ENCODE measurements at places on chromosomes 4 and X. TPM values are rescaled to one million over a fixed set of nuclear protein-coding genes. Genes with fewer than 3 reads are reported as not detected.

The SCRG1 gene
- not detected for total RNA-seq

The CT45A3 gene
- total RNA-seq: not detected

The RRH gene
- not detected for total RNA-seq

The SHROOM4 gene
- 2.2 TPM for total RNA-seq

The WDR17 gene
- total RNA-seq: not detected

The TLR8 gene
- 0.32 TPM for total RNA-seq

The PAGE3 gene
- not detected for total RNA-seq

The TLR10 gene
- total RNA-seq: 0.21 TPM

DNA sequence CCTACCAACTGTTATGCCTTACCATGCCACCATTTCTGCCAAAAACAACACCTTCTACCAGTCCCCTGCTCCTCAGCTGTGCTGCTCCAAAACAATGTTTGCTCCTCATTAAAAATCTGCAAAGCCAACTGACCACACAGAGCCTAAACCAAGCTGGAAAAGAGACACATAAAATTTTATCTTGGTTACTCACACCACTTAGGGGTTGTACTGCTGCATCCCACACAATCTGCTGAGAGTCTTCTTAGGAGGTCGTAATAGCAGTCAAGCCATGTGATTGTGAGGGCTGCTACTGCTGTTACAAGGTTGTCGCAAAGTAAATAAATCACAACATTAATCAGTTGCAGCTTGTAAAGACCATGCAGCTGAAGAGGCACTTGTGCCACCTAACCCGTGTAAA, 607.4 kb upstream of the FAM241A start:
- DNase-seq: no peak

GRCh38 chr4:17578482-17578891, 1.5 kb downstream of the LAP3 start:
- DNase-seq: no peak

- DNase-seq: no peak
Observed at GRCh38 chrX:136021903-136022302, 36.7 kb downstream of the SLC9A6 start.

- no peak for DNase-seq
Observed at GRCh38 chr4:185202984-185203485, 765 bp downstream of the CFAP97 start.

DNA sequence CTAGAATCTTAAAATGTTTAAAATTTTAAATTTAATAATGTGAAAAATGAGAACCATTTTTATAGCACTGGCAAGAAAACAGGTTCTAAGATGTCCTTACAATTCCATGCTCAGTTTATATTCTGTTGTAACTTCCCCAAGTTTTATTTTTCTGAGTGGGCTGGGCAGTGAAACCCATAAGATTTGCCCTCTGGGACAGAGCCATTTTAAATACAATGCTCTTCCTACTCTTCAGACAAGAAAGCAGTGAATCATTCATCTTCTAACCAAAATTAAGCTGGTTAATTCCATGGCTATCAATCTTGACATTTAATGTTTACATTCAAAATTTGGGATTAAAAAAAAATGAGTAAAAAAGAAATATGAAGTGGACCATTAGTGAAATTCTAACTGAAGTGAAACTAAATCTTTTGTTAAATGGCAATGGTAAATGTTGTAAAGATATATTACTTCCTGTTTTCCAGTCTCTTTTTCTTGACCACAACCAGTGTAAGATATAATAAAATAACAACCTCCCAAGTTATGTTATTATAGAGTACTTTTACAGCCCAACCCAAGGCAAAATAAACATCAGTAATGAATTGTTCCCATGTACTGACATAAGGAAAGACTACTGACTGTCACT, 37.2 kb upstream of the PTPN13 start:
- no peak for DNase-seq

GRCh38 chrX:98111684-98112083, 1228.0 kb downstream of the RPA4 start:
- DNase-seq: no peak

- DNase-seq: no peak
Observed at GRCh38 chrX:43835559-43835958, 46.7 kb downstream of the MAOB start.

DNA sequence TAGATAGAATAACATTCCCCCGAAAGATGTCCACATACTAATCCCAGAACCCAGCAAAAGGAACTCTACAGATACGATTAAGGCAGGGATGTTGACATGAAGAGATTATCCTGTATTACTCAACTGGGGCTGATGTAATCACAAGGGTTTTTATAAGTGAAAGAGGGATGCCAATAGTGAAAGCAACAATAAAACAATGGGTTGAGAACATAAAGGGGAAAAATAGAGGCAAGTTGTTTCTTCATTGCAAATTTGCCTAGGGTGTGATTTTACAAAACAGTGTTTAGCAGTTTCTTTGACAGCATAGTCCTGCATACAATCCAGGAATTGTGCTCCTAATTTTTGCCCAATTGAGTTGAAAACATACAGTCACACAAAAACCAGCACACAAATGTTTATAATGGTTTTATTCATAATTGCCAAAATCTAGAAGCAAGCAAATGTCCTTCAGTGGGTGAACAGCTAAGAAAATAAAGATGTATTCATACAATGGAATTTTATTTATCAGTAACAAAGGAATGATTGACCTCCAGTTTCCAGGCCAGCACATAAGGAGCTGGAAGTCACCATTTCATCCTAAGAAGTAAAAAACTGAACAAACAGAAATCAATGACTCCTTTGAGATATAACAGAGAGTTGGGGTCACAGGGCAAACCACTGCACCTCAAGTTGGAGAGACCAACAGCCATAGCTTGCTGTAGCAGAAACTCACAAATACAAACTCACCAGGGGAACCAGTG, 107.2 kb downstream of the CENPC start:
- no peak for DNase-seq

- no peak for DNase-seq
Observed at GRCh38 chrX:80755174-80755573, 54.5 kb downstream of the BRWD3 start.

- DNase-seq: no peak
Observed at GRCh38 chrX:69279234-69279633, 114.0 kb upstream of the PJA1 start.

DNA sequence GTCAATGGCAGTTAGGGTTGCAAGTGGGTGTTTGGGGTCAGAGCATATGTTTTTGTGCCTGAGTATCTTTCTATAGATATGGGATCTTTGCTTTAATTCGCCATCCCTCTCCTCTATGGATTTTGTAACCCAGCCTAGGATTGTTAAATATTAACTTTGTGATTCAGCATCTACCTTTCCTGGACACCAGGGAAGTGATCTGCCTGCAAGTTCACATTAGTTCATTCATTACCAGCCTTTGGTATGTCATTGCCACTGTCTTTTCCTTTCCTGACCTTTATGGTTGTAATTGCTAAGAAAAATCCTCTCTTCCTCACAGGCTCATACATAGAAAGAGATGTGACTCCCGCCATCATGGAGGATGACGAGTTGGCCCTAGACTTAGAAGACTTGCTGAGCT, 73.8 kb downstream of the KIT start:
- DNase-seq: no peak

DNA sequence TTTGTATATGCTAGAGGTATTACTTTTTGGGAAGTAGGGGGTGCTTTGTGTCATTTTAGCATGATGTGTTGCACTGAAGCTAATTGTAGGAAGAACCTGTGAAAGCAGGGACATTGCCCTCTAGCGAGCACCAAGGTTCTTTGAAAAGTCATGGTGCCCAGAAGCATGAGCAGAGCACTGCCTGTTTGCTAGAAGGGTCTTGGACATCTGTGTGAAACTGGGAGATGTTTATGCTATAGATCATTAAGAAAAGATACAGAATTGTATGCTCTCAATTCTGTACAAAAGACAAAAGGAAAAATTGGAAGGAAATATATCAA, 14.7 kb downstream of the GRPR start:
- no peak for DNase-seq

GRCh38 chr4:99647071-99647470, 10.6 kb downstream of the C4orf54 start:
- DNase-seq: no peak

DNA sequence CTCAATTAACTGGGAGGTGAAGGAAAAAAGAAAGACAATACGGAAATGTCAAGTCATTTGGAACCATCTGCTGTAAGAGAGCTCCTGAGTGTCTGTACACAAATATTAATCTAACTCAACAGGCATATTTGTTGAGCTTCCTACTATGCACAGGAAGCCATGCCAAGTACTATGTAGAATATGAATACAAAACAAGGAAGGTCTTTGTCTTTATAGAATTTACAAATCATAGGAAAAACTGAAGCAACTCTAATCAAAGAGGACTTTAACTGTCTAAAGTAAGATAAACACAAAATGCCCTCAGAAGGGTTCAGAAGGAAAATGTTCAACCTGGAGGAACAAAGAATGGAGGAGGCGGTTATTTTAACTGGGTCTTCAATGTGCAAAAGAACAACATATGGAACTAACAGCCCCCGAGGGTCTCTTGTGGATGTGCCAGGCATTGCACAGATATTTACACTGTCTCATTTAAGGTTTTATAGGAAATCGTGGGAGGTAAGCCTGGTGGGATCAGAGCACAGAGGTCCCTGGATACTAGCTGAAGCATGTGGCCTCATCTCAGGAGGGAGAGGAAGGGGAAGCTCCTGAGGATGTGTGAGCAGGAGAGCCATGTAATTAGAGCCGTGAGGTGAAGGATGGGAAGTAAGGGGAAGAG, 5.8 kb downstream of the FAM114A1 start:
- no peak for DNase-seq

DNA sequence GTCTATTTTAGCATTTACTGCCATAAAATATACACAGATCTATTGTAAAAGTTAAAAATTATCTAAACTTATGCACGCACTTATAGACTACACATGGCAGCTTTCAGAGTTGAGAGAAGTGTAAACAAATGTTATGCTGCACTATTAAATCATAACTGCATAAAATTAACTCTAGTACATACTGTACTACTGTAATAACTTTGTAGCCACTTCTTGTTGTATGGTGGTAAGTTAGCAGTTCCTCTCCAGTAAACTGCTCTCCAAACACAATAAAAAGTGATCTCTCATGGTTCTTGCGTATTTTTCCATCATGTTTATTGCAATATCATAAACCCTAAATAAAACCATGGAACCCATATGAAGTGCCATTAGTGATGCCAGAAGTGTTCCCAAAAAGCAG, 9.6 kb downstream of the DDX60 start:
- DNase-seq: no peak

GRCh38 chr4:48431401-48431800, 51.7 kb upstream of the SLC10A4 start:
- no peak for DNase-seq

GRCh38 chr4:185846505-185847150, 34.6 kb upstream of the SORBS2 start:
- DNase-seq: no peak

- DNase-seq: no peak
Observed at GRCh38 chr4:82711158-82711785, 87.3 kb downstream of the SCD5 start.

DNA sequence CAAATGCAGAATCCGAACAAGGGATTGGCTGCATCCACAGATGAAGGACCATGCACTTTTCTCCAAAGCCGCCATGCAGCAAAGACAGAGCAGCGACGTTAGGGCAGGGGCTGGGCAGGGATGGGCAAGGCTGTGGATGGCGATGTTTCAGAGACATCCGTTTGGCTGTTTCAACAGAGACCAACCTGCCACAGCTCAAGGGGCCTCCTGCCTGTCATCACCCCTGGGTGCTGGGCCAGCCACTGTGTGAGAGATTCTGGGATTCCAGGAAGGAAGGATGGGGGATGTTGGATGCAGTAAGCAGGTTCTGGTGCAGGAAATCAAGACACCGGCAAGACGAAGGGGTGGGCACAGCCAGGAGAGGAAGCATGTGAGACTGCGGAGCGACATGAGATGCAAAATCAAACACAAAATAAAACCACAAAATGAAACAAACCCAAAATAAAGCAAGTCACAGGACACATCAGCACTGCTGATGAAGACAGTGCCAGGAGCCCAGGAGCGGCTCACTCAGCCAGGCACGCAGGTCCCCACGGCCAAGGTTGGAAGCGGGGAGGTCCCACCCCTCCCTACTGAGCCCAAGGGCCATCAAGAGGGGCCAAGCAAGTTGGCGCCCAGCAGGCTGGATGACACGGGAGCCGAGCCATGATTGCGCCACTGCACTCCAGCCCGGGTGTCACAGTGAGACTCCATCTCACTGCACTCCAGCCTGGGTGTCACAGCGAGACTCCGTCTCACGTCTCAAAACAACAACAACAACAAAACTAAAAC, 68.1 kb downstream of the FAM53A start:
- peak; percentile 25 for DNase-seq

DNA sequence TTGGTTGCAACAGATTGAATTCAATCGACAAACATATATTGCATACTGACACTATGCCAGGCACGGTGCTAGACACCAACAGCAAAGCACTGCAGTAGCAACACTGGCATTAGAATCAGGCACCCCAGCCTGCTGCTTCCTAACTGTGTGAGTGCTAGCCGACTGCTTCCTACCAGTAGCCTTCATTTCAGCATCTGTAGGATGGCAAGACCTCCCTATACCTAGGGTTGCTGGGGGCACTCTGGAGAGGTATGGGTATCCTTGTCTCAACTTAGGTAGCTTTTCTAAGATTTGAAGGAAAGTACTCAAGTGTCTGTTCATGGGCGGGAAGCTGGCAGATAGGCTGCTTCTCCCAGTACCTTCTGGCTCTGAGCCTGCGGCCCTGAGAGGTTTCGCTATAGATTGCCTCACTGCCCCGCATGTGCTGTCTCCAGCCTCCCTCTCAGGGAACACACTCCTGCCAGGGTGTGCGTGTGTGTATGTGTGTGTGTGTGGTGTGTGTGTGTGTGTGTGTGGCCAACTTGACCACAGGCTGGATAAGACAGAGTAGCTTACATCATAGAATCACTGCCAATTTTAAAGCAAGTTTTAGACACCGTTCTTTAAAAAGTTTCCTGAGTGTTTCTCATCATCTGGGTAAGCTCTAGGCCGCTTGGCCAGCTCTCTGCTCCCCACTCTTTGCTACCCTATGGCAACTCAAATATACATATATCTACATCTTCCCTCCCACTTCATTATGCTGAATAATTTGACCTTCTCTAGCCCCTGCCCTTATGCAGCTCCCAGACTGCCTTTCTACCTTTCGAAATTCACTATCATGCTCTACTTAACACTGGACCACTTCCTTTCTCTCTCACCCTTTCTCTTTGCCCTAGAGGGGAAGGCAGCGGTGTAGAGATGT, 97.0 kb upstream of the PJA1 start:
- DNase-seq: no peak

DNA sequence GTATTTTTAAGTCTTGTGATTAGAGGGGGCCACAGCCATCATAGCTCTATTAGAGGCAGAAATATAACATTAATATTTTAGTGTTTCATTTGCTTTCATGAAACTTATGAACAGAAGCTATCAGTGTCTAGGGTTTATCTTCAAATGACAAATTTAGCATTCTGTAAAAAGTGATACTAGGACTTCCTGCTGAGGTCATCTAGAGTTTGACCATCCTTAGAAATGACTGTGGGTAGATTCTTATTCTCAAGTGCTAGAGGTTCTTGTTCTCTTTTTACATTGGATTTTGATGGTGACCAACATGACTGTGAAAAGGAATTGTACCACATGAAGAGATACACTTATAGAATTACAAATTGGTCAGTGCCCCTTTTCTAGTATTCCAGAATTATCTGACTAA, 568.6 kb downstream of the RPA4 start:
- DNase-seq: no peak

- peak; percentile 87 for DNase-seq
Observed at GRCh38 chr4:54227256-54228055, 1.6 kb upstream of the PDGFRA start.

GRCh38 chr4:27985522-27985921, 1124.9 kb downstream of the STIM2 start:
- DNase-seq: no peak
